NCI-H510A (cell line): ENCODE measurements at places on chromosomes 16 and 17.

GRCh38 chr17:42436391-42436790 lies 13.3 kb upstream of the CAVIN1 start:
- DNase-seq = no peak

DNA sequence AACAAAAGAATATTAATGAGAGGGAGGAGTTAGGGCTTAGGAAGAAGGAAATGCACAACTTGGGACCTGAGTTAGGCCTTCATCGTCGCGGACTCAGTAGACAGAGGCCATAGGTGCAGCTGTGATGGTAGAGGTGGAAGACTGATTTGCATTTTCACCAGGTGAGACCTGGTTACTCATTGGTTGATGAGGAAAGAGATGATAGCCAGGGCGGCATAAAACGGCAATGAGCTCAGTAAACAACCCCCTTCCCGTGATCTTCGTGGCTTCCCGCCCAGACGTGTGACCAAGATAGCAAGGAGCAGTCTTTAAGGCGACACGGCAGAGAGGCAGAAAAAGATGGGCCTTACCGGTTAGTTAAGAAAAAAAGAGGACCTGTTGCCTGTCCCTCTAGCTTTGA lies at the start of gene TMC5:
TSS of gene TMC5 (plus strand) at position 244 of the 400 bp plus-strand sequence. CDS start 22,156 bp downstream, outside the sequence.
- peak; percentile 51 for DNase-seq

GRCh38 chr16:27780468-27781194 lies 230.7 kb downstream of the KATNIP start:
- DNase-seq = no peak

DNA sequence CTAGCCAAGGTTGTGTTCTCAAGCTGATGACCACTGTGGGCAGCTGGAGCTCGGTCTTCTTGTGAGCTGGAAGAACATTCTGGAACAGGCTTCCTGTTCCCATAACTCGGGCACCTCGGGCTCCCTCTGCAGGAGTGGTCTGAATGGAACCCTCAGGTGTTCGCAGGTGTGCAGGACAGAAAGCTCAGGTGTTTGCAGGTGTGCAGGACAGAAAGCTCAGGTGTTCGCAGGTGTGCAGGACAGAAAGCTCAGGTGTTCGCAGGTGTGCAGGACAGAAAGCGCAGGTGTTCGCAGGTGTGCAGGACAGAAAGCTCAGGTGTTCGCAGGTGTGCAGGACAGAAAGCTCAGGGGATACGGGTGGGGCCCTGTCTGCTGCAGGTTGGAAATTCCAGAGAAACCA lies 109.0 kb upstream of the CACNG5 start:
- DNase-seq = no peak

DNA sequence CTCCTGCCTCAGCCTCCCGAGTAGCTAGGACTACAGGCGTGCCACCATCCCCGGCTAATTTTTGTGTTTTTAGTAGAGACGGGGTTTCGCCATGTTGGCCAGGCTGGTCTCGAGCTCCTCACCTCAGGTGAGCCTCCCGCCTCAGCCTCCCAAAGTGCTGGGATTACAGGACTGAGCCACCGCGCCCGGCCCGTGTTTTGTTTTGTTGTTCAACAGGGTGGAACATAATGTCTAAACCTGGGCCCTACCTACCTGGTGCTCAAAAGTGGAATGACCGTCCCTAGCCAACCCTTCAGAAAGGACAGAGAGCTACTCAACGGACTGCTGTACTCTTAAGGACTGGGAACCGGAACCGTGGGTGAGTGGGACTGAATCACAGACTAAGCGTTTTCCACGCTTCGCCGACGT lies 772 bp upstream of the KIF22 start:
- DNase-seq = no peak

DNA sequence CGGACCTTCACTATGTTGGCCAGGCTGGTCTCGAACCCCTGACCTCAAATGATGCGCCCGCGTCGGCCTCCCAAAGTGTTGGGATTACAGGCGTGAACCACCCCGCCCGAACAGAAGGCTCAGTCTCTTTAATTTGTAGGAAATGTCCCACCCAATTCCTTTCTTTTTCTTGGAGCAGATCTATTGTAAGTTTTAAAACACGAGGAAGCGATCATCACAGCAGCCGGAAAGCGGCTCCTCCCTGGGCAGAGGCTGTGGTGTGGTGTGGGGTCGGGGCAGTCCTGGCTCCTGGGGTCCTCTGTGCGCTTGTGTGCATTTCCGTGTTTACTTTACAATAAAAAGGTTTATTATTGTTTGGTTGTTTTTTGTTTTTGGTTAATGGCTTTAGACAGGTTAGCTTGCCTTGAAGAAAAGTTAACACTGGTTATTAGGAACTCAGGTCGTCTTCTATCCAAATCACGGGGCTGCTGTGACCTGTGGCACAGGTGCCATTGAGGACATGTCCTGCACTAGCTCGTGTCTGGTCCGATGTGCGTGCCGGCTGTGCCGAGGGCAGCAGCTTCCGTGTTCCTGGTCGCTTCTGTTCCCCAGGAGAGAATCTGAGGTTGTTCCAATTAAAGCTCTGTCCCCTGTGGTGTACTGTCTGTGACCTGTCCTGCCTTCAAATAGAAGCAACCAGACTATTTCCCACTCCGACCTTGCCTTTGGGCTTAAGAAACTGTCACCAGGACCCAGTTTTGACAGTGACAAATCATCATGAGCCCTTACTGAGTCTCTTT lies 83.1 kb downstream of the SEC14L1 start:
- DNase-seq = no peak

GRCh38 chr17:74383141-74383540 lies 15.8 kb downstream of the GPR142 start:
- no peak for DNase-seq

DNA sequence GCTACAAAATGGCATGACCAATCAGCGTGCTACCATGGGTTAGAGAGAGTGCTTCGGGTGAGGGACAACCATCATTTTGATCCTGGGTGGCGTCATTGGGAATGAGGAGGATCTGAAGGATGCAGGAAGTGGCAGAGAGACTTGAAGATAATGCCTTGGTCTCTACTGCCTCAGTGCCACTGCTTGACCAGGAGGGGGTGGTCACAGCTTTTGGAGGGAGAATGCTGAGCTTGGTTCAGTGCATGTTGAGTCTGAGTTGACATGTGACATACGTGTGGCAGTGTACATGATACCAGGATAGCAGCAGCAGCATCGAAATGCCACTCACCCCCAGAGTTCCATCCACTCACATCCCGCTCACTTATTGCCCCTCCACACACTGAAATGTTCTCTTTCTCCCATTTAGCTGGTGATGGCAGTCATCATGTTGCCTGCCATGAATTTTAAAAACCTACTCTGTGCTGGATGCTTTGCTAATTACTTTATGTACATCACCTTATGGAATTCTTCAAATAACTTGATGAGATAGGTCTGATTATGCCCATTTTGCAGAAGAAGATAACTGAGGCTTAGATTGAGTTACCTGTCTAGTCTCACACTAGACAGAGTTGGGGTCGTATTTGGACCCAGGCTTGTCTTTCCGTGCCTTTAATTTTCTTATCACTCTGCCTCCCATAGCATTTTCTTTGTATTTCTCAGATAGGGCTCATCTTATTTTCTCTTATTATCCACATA lies 36.7 kb downstream of the ARSG start:
- no peak for DNase-seq

DNA sequence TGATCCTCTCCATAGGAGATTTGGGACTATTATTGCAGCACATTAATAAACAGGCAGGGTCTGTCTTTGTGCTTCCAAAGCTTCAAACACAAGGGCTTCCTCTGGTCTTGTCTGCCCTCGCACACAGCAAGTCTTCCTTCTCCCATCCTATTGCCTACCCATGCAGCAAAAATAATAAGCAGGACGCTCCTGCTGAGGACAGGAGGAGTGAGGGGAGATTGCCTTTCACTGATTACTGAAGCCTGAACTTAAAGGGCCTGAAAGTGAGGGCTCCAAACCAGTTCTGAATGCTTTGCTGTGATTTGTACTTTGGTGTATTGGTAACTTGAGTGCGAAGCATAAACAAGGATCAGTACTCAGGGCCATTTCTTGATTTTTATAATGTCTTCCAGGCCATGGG lies 197.6 kb upstream of the XYLT1 start:
- DNase-seq = no peak

- no peak for DNase-seq
Observed at GRCh38 chr16:49513040-49513439, 139.4 kb downstream of the C16orf78 start.

GRCh38 chr17:59893676-59894100 lies 767 bp downstream of the RPS6KB1 start:
- DNase-seq = no peak

DNA sequence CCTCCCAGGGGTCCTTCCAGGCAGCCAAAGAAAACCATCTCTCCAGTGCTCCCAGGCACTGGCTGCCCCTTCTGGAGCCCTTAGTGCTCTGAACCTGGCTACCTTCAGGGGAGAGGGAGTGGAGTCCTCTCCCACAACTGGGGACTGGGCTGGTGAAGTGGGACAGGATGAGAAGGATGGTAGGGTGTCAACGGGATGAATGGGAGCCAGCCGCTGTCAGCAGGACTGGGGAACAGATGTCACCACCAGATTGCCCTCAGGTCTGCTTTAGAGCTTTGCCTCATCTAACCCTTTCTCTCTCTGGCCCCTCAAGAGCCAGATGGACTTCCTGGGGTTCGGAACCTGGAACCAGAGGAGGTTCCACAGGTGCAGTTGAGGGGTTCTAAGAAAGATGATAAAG lies 488 bp upstream of the SEBOX start:
- no peak for DNase-seq

DNA sequence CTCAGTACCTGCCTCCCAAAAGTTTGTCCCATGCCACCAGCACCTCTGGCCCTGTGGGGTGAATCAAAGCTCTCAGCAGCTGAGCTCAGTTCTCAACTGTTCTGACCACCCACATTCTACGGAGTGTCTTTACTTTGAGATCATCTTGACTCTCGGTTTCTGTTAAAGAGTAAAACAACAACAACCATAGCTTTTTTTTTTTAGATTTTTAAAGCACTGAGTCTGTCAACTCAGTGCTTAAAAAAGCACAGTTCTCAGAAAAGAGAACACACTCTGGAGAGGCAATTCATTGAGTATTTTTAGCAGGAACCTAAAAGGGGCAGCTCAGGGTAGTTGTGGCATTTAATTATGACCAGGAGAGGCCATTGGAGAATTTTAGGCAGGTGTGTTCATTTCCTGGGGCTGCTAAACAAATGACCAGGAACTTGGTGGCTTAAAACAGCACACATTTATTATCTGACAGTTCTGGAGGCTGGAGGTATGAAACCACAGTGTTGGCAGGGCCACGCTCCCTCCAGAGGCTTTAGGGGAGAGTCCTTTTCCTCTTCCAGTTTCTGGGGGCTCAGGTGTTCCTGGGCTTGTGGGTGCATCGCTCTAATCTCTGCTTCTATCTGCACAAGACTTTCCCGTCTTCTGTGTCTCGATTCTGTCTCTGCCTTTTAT lies 6.7 kb upstream of the WFIKKN2 start:
- no peak for DNase-seq

DNA sequence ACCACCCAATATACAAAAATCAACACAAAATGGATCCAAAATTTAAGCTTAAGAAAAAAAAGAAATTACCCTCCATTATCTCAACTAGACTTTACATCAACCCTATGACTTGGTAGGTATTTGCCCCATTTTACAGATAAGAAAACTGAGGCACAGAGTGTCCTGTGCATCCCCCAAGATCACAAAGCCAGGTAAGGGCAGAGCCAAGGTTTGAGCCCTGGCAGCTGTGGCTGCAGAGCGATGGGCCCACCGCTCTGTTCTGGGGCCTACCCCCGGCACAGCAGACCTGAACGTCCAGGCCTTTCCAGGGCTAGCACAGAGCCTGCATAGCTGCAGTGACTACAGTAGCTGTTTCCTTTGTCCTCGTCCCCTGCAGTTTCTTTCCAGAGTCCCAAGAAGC lies 417.6 kb downstream of the SOX9 start:
- DNase-seq = no peak

GRCh38 chr17:7574176-7574953 lies 5.1 kb upstream of the CD68 start:
- no peak for DNase-seq

DNA sequence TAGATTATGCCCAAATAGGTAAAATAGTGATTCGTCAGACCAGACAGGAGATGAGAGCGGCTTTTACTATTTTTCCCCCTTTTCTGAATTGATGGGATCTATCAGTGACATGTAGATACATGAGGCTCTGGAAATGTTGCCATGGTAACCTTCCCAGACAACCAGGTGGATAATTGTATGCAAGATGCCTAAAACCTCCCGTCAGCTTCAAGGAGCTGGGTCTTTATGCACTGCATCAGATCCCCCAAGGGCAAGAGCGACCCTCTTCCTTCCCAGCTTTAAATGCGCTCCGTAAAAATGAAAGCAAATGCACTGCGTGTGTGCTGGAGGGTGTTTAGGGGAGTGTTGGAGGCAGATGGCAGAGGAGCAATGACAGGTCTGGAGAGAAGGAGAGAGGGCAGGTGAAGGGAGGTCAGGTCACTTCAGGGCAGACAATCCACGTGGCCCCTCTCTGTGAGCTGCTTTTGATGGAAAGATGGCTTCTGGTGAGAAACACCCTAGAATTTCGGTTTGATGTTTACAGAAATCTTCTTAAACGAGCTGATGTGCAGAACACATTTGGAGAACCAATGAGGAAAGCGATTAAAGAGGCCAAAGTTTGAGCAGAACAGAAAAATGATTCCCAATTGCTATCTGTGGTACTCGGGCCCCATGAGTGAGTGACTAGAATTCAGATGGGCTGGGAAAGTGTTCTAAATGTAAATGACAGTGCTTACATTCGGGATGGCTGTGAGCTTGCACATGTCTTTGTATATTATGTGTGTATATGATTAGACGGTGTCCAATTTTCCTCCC lies 461.7 kb upstream of the HSBP1 start:
- no peak for DNase-seq

- peak; percentile 18 for DNase-seq
Observed at GRCh38 chr17:17724307-17725010, 43.2 kb downstream of the RAI1 start.

GRCh38 chr16:67015313-67015731 lies 13.6 kb upstream of the CBFB start:
- DNase-seq = no peak

GRCh38 chr16:88550246-88550661 lies 19.9 kb upstream of the ZC3H18 start:
- no peak for DNase-seq

DNA sequence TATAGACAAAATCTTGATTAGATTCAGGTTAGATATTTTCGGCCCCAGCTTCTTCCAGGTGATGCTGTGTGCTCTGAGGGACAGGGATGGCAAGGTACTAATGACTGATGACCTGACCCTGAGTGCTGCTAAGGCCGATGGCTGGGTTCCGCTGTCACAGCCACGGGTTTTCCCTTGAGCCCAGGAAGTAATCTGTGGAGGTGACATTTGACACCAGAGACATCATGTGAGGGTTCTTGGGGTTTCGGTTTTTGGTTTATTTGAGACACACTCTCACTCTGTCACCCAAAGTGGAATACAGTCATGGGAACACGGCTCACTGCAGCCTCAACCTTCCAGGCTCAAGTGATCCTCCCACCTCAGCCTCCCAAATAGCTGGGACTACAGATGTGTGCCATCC lies 9.8 kb downstream of the OTOP3 start:
- DNase-seq = no peak

DNA sequence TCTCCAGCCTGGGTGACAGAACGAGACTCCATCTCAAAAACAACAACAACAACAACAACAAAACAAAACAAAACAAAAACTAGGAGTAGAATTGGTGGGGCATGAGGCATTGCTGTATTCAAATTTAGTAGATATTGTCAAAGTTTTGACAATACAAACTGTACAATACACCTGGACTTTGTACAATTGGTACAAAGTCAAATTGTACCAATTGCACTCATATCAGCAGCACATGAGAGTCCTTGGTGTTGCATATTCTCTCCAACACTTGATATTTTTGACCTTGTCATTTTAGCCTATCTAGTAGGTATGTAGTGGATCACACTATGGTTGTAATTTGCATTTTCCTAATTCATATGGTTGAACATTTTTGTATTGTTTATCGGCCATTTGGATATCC lies 14.3 kb upstream of the ATF7IP2 start:
- no peak for DNase-seq

GRCh38 chr17:37024181-37024637 lies 75.5 kb downstream of the AATF start:
- DNase-seq = no peak
